Spinal cord (tissue), 10 donors: ENCODE measurements at places on chromosomes 5 and 9. TPM values are rescaled to one million over a fixed set of nuclear protein-coding genes. Genes with fewer than 3 reads are reported as not detected.

DNA sequence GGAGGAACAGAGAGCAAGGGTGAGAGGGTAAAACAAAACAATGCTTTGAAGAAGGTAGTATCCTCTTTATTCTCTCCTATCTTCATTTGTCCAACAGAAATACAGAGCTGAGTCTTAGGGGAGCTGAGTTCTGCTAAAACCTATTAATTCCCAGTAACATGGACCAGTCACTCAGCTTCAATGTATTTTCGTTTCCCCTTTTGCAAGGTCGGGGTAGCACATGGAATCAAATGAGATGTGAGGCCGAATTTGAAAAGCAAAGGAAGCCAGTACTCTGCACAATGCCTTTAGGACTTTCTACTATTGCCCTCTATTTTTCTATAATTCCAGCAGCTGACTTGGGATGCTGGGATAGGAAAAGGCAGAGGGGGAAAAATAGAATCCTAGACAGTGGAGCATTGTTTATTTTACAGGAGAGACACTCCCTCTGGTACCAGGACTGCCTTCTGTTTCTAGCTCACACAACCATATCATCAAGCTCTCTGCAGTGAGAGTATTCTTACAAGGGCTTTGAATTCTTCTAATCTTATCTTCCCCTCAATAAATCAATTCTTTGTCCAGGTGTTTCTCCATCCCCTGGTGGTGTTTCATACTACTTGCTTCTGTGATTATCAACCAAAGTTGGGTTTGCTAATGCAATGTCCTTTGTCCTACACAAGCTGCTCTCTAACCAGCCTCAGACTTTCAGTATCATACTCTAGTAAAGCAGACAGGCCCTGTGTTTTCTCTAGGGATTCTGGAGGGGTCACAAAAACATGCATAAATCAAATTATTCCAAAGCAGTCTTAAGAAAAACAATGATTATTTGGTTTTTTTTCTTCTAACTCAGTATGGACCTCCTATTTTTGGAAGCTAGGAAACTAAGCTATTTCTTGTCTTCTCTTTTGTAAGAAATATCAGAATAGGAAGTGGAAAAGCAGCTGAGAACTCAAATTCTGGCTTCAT is 341.5 kb downstream of the OSTF1 start:
- DNase-seq = no peak

GLRA1 gene
- total RNA-seq = 5.1 TPM

PDE6A gene
- 0.44 TPM for total RNA-seq

DNA sequence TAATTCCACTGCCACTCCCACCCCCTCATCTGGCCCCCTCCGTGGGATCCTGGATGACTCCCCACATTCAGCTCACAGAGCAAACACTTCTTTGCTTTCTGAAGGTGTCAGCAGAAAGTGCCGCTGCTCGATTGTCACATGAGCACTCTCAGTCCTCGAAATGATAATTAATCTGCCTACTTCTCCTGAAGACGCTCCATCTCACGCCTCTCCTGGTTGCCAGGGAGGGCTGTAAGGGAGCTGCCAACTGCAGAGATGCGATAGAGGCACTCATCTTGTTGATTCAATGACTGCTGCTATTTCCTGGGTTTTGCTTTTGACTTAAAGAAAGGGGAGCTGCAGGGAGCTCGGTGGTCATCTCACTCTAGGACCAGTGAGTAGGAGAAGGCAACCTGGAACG is 206.5 kb downstream of the DAB2IP start:
- DNase-seq = no peak

SHISAL2B gene
- total RNA-seq = 0.72 TPM

DNA sequence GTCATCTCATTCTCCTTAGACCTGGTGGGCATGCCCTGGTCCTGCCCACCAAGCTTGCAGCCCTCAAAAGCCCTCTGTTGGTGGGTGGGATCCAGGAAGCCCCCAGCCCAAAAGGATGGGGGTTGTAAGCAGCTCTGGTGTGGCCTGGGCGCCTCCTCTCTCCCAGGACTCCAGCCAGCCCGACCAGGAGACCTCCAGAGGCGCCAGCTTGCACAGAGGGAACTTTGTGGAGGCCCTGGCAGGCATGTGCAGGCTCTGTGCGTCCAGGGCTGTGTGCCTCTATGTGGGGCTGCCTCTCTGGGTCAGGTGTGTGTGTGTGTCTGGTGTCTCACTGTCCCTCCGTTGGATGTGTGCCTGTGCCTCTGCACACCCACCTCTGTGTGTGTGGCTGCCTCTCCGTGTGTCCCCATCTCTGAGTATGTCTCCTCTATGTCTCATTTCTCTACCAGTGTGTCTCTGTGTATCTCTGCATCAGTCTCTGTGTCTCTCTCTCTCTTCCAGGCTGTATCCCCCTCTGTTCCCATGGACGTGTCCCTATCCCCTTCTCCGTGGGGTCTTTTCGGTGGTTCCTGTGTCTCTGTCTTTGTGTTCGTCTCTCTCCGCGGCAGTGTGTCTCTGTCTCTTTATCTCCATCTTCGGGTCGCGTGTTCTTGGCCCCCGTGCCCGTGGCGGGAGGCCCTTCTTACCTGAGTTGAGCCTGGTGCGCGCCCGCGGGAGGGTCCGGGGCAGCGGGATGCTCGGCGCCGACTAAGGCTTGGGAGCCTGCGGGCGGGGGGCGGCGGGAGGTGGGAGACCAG is 501 bp downstream of the ENHO start:
- DNase-seq = no peak

CDH9 gene
- total RNA-seq = 3.2 TPM

DNA sequence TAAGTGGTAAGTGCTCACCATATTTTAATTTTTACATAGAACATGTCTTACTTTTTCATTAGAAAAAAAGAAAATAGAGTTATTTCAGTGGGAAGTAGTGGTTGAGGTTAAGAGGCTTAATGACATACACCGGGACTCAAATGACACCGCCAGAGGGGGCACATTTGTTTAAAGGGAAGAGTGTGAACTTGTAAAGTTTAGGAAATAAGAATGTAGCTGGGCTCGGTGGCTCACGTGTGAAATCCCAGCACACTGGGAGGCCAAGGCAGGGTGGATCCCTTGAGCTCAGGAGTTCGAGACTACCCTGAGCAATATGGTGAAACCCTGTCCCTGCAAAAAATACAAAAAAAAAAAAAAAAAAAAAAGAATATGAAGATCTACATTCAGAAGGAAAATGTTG is 43.4 kb upstream of the TNFAIP8 start:
- DNase-seq = no peak

- no peak for DNase-seq
These were observed 146.4 kb upstream of the TNC start for GRCh38 chr9:115264313-115264712.

DNA sequence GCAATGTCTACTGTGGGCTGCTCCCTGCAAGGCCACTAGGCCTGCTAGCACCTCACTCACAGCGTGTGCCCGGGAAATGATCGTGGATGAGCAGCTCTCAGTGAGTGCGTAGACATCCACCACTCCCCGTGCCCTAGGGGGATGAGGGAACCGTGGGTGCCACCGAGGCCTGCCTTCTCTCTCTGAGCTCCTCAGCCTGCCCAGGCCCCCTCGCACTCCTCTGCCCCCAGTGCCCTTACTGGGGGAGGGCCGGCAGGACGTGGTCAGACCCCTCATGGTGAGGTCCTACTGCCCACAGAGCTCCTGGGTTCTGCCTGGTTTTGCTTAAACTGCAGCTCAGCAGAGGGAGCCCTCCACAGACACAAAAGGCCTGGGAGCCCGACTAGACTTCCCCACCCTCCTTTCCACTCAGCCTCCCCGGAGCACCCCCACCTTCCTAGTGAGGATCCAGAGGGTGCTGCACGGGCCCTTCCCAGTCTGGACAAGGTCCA is 220.0 kb downstream of the CACNA1B start:
- no peak for DNase-seq

GRCh38 chr5:128470663-128471062 is 67.4 kb downstream of the FBN2 start:
- no peak for DNase-seq

GRCh38 chr9:13205824-13206223 is 73.7 kb downstream of the MPDZ start:
- no peak for DNase-seq

- no peak for DNase-seq
These were observed 711 bp downstream of the PGGT1B start for GRCh38 chr5:115262011-115262320.

- no peak for DNase-seq
These were observed 409.5 kb upstream of the MEF2C start for GRCh38 chr5:89292487-89292886.

GRCh38 chr5:50853151-50853550 is 186.7 kb downstream of the PARP8 start:
- no peak for DNase-seq

GRCh38 chr9:23598994-23599393 is 227.0 kb downstream of the ELAVL2 start:
- DNase-seq = no peak

FUT7 gene
- 0.06 TPM for total RNA-seq

DNA sequence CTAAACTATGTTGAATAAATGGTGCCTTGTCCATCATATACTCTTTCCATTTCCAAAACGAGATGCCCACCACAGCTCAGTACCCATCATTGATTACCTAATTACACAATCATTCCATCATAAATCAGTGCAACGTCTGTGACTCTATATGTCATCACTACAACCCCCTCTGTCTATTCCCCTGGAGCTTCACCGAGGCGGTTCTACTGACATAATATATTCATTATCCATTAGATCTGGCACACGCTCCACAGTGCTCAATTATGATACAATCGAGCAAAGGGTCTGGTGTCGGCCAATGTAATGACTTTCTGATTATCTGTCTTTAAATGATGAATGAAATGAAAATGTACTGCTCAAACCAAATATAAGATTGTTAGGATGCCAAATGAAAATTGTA is 1737.7 kb upstream of the WWC1 start:
- DNase-seq = no peak
